ENCODE measurements at places on chromosomes 7 and 10. TPM values are rescaled to one million over a fixed set of nuclear protein-coding genes. Genes with fewer than 3 reads are reported as not detected.

Gene SPDYE5
- total RNA-seq: not detected

Gene ASZ1
- not detected for total RNA-seq

Gene LRMDA
- total RNA-seq: 4.2 TPM

Gene PON1
- 0.66 TPM for total RNA-seq

Gene AKR1B15
- 41.2 TPM for total RNA-seq

Gene HUS1
- 18.7 TPM for total RNA-seq

Gene GRM8
- total RNA-seq: not detected

Gene OR13A1
- total RNA-seq: not detected
